ENCODE measurements at places on chromosomes 1 and 21. TPM values are rescaled to one million over a fixed set of nuclear protein-coding genes. Genes with fewer than 3 reads are reported as not detected.

RXFP4 gene
- 0.18 TPM for total RNA-seq

SHISA4 gene
- 28.4 TPM for total RNA-seq

VANGL2 gene
- 15.5 TPM for total RNA-seq

APOBEC4 gene
- not detected for total RNA-seq

TFF2 gene
- not detected for total RNA-seq

GNAT2 gene
- not detected for total RNA-seq

Measured in metanephros (tissue), 2 donors.